MM.1S (cell line): ENCODE measurements at places on chromosomes 13 and 19.

- DNase-seq, result no peak
- H3K4me1 ChIP-seq, result peaks cover 6% of the 10 kb centered on the region; the same call in 1 of the 2 replicates
- H3K4me3 ChIP-seq, result no peak overlapping the region
- H3K27ac ChIP-seq, result no peak overlapping the region
- H3K27me3 ChIP-seq, result no peaks in the 10 kb centered on the region
Observed at GRCh38 chr13:114320065-114320464, 5.8 kb downstream of the CHAMP1 start.

GRCh38 chr19:12932392-12933286 lies 872 bp downstream of the FARSA start:
- no peak for DNase-seq
- H3K36me3 ChIP-seq, result no peaks in the 10 kb centered on the region
- no peaks in the 10 kb centered on the region for H3K27me3 ChIP-seq
- H3K4me1 ChIP-seq, result peaks cover 18% of the 10 kb centered on the region
- H3K4me3 ChIP-seq, result peak overlapping the region; percentile 94
- H3K27ac ChIP-seq, result peak overlapping the region; percentile 43; the same call in 1 of the 2 replicates

DNA sequence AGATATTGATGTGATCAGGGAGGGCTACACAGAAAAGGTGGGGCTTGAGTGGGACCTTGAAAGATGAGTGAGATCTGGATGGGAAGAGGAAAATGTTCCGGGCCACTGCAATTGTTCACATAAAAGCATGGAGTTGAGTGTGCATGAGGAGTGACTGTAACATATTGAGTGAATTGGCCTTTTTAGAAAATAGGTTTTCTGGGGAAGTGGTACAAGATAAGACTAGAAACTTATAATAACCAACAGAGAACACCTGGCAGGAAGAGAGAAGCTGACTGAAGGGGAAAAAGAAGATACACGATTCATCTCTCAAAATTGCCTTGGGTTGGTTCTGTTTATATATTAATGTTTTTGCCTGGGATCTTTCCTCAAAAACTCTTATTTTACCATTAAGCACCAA lies 32.2 kb downstream of the SLC10A2 start:
- H3K36me3 ChIP-seq, result no peaks in the 10 kb centered on the region
- H3K4me1 ChIP-seq, result no peaks in the 10 kb centered on the region
- no peak overlapping the region for H3K27ac ChIP-seq
- no peak for DNase-seq
- no peaks in the 10 kb centered on the region for H3K27me3 ChIP-seq

GRCh38 chr13:92843549-92843948 lies 383.1 kb upstream of the GPC6 start:
- no peaks in the 10 kb centered on the region for H3K36me3 ChIP-seq
- H3K27me3 ChIP-seq, result no peaks in the 10 kb centered on the region
- peak; percentile 56 for DNase-seq
- H3K4me1 ChIP-seq, result peaks cover 15% of the 10 kb centered on the region
- H3K27ac ChIP-seq, result peak overlapping the region; percentile 22; the same call in 1 of the 2 replicates

GRCh38 chr19:36392916-36393673 lies 14.1 kb upstream of the ZFP14 start:
- H3K4me1 ChIP-seq, result no peaks in the 10 kb centered on the region
- no peak overlapping the region for H3K27ac ChIP-seq
- H3K27me3 ChIP-seq, result no peaks in the 10 kb centered on the region
- no peaks in the 10 kb centered on the region for H3K36me3 ChIP-seq
- no peak overlapping the region for H3K4me3 ChIP-seq

DNA sequence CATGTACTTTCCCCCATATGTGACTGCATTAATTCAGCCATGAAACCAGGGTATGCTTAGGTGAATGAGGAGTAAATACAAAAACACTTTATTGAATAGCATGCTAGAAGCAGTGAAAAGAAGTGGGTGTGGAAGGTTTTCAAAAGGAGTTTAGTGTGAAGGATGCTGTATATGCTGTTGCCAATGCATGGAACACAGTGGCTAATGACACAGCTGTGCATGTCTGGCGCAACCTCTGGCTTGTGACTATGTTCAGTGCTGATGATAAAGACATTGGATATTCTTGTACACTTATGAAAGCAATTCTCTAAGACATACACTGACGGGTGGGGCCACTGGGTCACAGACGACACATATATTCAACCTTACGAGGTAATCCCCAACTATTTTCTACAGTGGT lies 55.2 kb downstream of the SOX21 start:
- H3K27ac ChIP-seq, result no peak overlapping the region
- no peaks in the 10 kb centered on the region for H3K27me3 ChIP-seq
- DNase-seq, result no peak
- peaks cover 3% of the 10 kb centered on the region; the same call in 1 of the 2 replicates for H3K4me1 ChIP-seq
- no peaks in the 10 kb centered on the region for H3K36me3 ChIP-seq
